ENCODE measurements at places on chromosomes 1 and 21.

DNA sequence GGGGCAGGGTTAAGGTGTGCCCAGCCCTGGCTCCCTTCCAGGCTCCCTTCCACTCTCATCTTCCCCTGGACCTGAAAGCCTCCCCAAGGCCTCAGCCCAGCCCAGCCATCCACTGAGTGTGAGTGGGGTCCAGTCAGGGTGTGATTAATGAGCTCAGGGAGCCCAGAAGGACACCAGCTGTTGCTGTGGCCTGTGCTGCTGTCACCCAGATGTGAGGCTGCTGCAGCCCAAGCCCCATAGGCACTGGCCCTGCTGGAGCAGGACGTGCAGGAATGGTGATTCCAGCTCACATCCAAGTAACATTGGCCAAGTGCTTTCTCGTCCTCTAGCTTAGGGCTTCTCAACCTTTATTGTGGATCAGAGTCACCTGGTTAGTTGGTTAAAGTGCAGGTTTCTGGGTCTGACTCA lies 77.6 kb downstream of the EPHB2 start:
- DNase-seq: no peak

GRCh38 chr1:100485855-100486258 lies 52.1 kb upstream of the GPR88 start:
- DNase-seq: no peak

DNA sequence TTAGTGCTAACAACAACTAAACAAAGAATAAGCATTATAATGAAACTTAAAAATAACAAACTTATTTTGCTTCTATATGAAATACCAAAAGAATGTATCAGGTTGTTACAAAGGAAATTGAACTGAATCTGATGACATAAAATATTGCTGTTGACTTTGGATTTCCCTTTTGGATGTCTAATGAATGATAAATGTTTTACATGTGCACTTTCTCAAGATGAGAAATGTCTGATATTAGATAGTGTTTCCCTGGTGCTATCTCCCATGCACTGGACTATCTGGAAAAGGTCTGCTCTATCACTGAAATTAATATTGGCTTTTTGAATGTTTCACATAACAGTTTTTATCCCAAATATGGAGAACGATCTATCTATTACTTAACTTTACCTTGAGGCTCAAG lies 179.9 kb downstream of the HMCN1 start:
- no peak for DNase-seq

- peak; percentile 10 for DNase-seq
Observed at GRCh38 chr1:186404454-186405051, 28.9 kb downstream of the ODR4 start.

- no peak for DNase-seq
Observed at GRCh38 chr1:183370399-183371058, 47.7 kb downstream of the NMNAT2 start.

DNA sequence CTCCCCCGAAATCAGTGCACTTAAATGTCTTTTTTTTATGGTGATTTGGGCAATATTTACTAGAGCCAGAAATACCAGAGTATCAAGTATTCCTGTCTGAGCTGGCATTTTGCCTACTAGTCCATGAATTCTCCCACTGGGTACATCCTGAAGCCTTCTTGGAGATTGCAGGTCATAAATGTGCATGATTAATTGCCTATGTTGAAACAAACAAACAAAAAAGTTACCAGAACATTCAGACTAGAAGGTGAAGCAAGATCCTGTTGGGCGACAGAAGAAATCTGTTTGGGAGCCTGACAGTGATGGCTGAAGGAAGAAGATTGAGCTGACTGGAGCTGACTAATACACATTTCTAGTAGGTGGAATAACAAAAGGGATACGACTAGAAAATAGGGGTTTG lies 127.4 kb upstream of the NRIP1 start:
- DNase-seq: peak; percentile 70

- DNase-seq: no peak
Observed at GRCh38 chr1:164702216-164702615, 143.2 kb downstream of the PBX1 start.

DNA sequence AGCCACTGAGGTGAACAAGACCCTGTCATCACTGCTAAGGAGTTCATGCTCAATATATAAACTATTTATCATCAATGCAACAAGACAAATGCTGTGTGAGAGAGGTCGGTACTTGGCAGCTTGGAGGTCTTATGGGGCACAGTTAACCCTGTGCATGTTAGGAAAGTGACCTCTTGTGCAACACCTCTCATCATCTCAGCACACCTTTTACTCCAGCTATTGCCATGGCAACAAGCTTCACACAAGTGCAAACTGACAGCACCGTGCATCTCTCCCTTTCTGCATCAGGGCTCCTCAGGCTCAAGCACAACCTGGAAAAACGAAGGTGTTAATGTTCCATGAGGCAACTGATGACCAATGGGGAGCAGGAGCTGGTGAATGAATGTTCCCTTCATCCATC lies 14.7 kb upstream of the MYSM1 start:
- no peak for DNase-seq

GRCh38 chr1:235280467-235280866 lies 47.5 kb downstream of the ARID4B start:
- DNase-seq: no peak

GRCh38 chr21:26761174-26761915 lies 83.9 kb downstream of the ADAMTS1 start:
- DNase-seq: no peak
